ENCODE measurements at places on chromosomes 1 and 21.

DNA sequence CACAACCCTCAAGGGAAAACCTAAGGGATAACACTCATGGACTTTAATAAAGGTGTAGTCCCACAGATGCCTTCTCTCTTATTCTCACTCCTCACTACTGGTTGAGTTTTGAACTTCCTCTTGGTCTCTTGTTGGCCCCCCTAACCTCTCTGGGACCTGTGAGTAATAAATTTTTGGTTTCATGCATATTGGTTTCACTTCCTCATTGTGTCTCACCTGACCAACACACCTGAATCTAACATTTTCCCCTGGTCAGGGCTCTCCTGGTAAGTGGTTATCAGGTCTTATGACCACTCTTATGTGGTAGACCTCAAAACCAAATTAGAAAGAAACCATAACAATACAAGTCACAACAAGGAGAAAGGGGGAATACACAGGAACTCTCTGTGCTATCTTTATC, 60.5 kb upstream of the PRMT6 start:
- no peak for DNase-seq

DNA sequence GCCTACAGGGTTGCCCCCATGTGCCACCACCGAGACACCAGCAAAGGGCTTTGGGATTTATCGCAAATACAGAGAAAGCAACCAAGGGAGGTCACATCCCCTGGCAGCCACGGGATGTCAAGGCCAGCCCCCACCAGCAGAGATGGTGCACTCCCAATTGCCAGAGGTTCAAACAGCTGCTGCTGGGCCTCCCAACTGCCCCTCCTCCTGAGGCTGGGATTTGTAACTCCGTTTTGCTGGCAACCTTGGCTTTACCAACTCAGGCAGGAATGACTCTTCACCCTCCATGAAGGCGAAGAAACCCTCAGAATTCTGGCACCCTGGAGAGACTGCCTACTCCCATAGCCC, 11.6 kb downstream of the TMEM53 start:
- DNase-seq: no peak

- DNase-seq: no peak
Measured at GRCh38 chr1:230940848-230941247, 37.8 kb downstream of the TTC13 start.

DNA sequence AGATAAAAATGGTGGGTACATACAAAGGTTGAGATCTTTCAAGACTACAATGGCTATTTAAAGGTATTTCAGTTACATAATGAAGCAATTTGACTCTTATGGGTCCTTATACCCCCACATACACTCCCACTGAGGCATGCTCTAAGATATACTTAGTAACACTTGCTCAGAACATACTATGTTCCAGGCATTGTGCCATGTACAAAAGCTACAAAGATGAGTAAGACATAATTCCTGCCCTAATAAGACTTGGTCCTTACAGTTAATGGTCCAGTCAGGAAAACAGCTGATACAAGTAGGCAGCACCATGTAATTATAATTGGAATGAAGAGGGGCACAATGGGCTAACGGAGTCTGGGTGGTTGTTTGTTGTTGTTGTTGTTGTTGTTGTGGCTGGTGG, 166.7 kb upstream of the BEND5 start:
- DNase-seq: no peak

GRCh38 chr1:61050541-61051442, 31.6 kb upstream of the NFIA start:
- DNase-seq: no peak

GRCh38 chr1:243623841-243624240, 226.2 kb downstream of the AKT3 start:
- no peak for DNase-seq

GRCh38 chr1:196433000-196433399, 175.2 kb downstream of the KCNT2 start:
- DNase-seq: no peak

- no peak for DNase-seq
Measured at GRCh38 chr1:235843461-235843961, 23.2 kb downstream of the LYST start.

DNA sequence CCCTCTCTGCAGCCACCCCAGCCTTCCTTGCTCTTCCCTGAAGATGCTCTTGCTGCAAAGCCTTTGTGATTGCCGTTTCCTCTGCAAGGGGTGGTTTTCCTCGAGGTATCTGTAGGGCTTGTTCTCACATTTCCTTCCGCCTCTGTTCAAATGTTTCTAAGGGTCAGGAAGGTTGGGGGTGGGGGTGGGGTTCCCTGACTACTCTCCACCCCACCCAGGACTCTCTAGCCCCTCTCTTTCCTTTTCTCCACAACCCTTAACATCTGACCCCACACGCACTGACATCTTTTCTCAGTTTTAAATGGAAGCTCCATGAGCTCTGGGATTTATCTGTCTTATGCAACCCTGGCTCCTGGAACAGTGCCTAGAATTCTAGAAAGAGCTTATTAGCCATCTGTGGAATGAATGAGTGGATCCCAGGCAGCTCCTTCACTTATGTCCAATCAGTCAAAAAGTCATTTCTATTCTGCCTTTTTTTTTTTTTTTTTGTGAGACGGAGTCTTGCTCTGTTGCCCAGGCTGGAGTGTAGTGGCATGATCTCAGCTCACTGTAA, 27.3 kb upstream of the ZNF362 start:
- no peak for DNase-seq

DNA sequence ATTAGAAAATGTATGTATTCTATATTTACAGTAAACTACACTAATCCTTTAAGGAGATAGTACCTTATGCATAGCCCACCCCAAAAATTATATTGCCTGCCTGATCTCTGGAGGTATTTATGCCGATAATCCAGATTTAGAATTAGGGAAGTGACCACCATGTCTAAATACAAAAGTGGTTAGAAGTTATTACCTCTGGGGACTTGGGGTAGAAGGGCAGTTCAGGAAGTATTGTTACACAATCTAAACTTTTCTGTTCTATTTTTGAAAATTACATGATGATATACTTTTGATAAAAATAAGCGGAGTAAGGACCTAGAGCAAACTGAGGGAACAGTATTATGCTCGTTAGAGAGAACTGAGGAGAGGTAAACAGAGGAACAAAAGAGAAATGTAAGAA, 90.5 kb upstream of the ZP4 start:
- DNase-seq: no peak

- DNase-seq: no peak
Measured at GRCh38 chr1:211800925-211801607, 29.5 kb downstream of the LPGAT1 start.

DNA sequence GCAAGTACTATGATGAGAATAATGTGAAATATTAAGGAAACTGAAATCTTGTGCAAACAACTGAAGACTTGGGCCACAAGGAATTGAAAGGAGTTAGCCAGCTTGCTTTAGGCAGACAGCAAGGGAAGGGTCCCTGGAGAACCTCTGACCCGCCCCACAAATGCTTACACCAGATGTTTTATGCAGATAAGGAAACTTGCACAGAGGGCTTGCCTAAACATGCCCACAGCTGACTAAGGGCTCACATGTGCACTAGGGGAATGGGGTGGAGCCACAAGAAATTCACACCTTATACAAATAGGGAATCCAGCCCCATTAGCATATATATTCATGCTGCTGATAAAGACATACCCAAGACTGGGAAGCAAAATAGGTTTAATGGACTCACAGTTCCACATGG, 86.1 kb upstream of the CYYR1 start:
- no peak for DNase-seq

DNA sequence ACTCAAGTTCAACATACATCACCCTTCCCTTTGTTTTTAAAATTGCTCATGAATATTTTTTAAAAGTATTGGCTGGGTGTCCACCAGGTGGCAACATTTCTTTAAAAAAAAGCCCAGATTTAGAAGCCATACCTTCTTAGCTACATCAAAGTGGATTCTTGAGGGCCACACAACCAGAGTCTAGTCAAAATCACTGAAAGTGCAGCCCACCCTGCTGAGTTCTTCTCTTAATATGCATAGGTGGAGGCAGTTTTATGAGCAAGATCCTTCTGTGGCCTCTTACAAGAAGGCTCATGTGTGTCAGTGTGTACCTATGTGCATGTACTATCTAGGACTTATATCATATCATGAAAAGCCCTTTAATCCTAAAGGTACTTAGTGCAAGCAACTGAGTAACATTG, 16.9 kb upstream of the GNG12 start:
- DNase-seq: no peak

GRCh38 chr1:26122988-26123973, 11.7 kb downstream of the PDIK1L start:
- no peak for DNase-seq

GRCh38 chr1:153833171-153833570, 58.0 kb downstream of the SLC27A3 start:
- DNase-seq: no peak

DNA sequence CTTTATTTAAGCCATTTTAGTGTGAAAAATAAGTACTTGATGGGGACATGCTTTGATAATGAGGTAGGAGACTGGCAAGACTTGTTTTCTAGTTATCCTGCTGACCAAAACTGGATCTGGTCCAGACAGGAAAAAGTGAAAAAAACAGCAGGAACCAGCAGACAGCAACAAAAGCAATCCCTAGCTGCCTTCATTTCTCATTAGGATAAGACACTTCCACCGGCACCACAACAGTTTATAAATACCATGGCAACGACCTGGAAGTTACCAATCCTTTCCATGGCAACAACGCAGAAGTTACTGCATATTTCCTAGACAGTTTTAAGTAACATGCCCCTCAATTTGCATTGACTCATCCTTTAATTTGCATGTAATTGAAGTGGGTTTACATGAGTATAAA, 993.8 kb upstream of the NCAM2 start:
- DNase-seq: peak; percentile 24

DNA sequence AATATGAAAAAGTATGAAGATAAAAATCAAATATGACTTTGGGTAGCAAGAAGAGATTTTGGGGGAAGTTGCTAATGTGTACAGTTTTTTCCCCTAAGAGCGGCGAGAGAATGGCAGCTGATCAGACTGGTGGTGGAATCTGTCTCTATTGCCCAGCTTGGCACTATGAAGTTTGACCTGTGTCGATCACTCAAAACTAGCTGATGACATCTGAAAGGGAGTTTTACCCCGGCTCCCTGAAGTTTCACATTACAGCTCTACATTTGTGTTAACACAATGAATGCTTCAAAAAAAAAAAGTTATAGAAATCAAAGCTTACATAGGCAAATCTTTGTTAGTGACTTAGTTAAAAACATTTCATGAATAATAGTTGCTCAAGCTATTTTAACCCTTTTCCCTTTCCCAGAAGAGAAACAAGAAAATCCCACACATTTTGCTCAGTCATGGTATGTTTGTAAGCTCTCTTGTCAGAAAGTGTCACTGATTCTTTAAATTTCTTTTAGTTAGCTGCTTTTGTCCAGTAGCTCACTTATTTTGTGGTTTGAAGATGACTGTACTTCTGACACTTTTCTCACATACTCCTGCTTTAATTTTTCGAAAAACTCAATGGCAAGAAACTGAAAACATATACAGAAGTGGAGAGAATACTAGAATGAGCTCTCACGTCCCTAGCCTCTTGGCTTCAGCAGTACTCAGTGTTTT, 41.3 kb downstream of the DYRK1A start:
- DNase-seq: no peak

DNA sequence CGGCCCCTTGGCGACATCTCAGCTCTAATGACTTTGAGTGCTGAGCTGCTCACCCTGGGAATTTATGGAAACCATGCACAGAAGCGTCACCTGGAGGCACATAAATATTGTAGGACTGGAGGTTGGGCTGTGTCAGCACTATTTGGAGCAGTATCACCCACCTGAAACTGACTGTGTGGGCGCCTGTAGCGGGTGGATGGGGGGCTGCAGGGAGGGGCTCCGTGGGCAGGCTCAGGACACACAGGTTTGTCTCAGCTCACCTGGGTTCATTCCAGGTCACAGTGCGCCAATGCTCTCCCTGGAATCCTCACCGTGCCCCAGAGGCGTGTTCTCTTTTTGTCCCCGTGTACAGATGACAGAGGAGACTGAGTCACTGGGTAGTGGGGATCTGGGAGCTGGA, 74.8 kb upstream of the ACTL8 start:
- DNase-seq: no peak

DNA sequence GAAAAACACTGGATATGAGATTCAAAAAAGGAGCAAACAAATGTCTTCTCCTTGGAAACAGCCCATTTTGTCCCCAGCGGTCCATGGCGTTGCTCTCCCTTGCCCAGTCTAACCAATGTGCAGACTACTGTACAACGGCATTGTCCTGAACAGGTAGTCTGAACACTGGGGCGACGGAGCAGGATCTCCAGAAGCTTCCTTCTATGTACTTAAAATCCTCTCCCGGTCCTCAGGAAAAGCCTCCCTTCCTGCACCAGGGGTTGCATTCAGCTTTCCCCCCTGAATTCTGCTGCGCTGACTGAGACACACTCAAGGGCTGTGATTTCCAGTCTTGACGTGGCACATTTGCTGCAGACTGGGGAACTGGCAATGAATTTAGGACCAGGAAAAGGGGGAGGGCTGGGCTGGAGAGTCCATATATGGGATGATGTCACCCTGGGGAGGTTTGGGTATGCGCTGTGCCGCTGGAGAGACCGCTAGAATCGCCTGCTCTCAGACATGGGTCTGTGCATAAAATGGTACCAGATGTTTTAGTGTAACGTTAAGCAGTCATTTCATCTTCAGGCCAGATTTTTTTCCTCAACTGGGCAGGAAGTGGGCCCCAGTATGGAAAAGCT, 275.9 kb upstream of the C1orf105 start:
- DNase-seq: no peak

- no peak for DNase-seq
Measured at GRCh38 chr1:17935230-17935629, 172.4 kb upstream of the IGSF21 start.

DNA sequence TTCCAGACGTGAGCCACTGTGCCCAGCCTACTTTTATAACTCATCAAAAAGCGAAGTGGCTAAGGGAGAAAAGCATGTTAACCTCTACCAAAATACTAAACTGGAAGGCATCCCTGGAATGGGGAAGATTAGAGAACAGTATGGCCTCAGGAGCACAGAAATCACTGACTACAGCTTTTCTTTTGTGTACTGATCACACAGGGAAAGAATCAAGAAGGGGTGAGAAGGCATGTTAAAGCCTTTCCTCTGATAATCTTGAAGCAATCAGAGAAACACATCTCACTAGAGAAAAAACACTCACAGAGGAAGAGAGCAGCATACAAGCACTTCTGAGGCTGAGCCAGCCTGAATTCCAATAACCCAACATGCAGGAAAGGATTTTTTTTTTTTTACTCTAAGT, 10.7 kb downstream of the PCAT6 start:
- no peak for DNase-seq

- no peak for DNase-seq
Measured at GRCh38 chr21:40636026-40636425, 210.9 kb downstream of the DSCAM start.

DNA sequence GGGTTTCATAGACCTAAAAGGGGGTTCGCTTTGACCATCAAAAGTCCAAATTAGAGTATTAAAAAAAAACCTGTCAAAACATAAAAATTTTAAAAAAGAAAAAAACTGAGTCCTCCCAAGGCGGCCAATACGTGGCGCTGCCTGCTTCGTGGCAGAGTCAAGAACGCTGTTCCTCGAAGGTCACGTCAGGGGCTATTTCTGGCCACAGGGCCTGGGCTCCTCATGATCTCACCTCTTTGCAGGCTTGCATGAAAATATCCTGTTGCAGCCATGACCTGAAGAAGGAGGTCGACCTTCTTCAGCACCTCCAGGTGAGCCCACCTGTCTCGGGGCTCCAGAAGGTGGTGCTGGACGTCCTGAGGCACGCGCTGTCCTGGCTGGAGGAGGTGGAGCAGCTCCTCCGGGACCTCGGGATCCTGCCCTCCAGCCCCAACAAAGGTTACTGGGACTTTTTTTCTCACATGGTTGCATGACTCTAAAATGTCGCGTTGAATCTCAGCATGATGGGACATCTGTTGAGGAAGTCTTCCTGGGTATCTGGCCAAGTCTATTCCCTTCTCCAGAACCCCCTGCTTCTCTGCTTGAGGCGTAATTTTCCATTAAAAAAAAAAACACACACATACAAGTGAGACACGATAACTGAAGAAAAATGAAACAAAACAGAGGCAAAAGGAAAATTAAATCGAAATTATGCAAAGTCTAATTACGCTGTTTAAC, 80.4 kb upstream of the EFHD2 start:
- no peak for DNase-seq

All from DMS153 (cell line).